Dorsolateral prefrontal cortex (tissue), 122 donors: ENCODE measurements at places on chromosomes 7 and 10. TPM values are rescaled to one million over a fixed set of nuclear protein-coding genes. Genes with fewer than 3 reads are reported as not detected.

GRCh38 chr10:14844948-14845347, 6.8 kb downstream of the HSPA14 start:
- DNase-seq: no peak

GRCh38 chr10:62402508-62402907, 28.3 kb downstream of the ZNF365 start:
- no peak for DNase-seq

DNA sequence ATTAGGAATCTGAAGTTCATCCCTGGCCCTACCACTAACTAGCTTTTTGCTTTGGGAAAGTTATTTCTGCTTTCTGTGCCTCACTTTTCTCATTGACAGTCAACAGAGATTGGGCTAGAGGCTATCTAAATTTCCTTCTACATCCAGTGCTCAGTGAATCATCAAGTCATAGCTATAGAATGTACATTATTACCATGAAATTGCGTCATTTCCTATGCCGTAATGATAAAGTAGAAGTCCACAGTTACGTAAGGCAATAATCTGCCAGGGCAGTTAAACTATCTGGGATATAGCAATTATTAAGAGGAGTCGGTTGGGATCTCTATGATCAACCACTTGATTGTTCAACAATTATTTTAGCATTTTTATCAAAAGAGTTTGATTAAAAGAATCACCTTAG, 64.4 kb downstream of the ITGB8 start:
- DNase-seq: no peak

STEAP1 gene
- total RNA-seq: 4.8 TPM
